T-cell (primary cell): ENCODE measurements at places on chromosomes 4 and X.
A peak's percentile ranks its signal among the peaks of the same experiment; 100 is the strongest.

- no peak for DNase-seq
- H3K27me3 ChIP-seq, result no peaks in the 10 kb centered on the region
- peaks cover 2% of the 10 kb centered on the region for H3K4me1 ChIP-seq
- no peak overlapping the region for H3K4me3 ChIP-seq
- H3K36me3 ChIP-seq, result no peaks in the 10 kb centered on the region
Measured at GRCh38 chr4:15688051-15688450, 6.4 kb downstream of the FAM200B start.

DNA sequence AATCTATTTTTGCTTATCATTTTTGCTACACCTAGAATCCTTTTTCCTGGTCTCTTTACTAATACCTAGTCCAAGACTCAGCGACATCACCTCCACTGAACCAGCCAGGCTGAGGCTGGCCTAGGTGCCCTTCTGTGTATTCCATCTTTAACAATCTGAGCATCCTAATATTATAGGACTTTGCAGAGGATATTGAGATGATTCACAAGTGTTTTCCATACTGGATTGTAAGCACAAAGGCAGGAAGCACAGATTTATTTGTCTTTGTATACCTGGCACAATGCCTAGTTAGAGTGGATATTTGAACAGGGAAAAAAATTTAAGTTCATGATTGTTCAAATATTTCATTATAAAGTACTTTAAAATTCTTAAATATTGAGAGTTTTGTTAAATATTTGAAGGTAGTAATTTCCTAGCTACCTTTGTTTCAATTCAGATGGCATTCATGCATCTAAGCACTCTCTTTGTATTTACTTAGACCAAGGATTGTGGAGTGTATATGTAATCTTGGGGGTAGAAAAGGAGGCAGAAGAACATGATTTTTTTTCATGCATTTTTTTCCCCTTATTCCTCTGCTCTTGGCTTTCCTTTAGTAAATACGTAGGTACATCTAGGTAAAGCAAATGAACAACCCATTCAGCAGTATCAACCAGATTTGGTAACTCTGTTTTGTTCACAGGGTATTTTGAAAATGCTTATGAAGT lies 18.4 kb downstream of the SMARCA5 start:
- DNase-seq, result no peak
- no peaks in the 10 kb centered on the region for H3K27me3 ChIP-seq
- no peaks in the 10 kb centered on the region for H3K4me1 ChIP-seq
- no peak overlapping the region for H3K27ac ChIP-seq
- peaks cover 91% of the 10 kb centered on the region for H3K36me3 ChIP-seq

- H3K4me1 ChIP-seq, result no peaks in the 10 kb centered on the region
- H3K36me3 ChIP-seq, result no peaks in the 10 kb centered on the region
- H3K27me3 ChIP-seq, result peaks cover 2% of the 10 kb centered on the region
Measured at GRCh38 chr4:138805736-138806135, 209.8 kb upstream of the NOCT start.

- H3K27ac ChIP-seq, result no peak overlapping the region
- H3K36me3 ChIP-seq, result peaks cover 3% of the 10 kb centered on the region
- no peaks in the 10 kb centered on the region for H3K27me3 ChIP-seq
Measured at GRCh38 chrX:47169726-47170515, 23.7 kb upstream of the UBA1 start.

DNA sequence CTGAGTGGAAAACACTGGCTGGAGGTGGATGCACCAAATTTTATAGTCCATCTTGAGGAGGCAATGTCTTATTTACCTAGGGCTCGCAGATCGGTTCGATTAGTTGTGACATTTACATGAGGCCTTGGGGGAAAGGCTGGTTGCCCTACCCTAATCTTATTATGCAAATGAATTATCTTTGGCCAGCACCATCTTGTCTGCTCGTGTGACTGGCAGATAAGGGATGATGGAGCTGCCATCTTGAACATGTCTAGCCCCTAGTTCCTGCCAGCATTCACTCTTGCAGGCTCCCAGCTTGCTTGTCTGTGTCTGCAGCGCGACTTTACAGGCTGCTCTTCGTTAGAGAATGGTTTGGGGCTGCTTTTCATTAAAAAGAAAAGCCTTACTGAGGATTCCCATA lies 61.9 kb downstream of the SEC24B start:
- no peak for DNase-seq
- no peak overlapping the region for H3K4me3 ChIP-seq
- H3K4me1 ChIP-seq, result no peaks in the 10 kb centered on the region
- no peaks in the 10 kb centered on the region for H3K27me3 ChIP-seq

DNA sequence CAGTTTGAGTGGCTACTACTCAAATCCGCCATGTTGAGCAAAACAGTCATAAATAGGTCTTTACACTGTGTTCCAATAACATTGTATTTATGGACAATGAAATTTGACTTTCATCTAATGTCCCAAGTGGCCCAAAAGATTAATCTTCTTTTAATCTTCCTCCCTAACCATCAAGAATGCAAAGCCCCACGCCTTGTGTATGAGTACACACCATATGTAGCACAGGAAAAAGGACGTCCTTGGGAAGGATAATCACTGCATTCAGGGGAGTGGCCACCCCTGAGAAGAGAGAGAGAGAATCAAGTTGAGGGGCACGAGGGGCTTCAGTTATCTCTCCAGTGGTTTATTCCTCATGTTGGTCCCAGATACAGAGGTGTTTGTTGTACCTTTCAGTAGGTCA lies 33.1 kb downstream of the RBM47 start:
- no peaks in the 10 kb centered on the region for H3K36me3 ChIP-seq
- H3K27ac ChIP-seq, result no peak overlapping the region
- no peaks in the 10 kb centered on the region for H3K27me3 ChIP-seq
- no peak overlapping the region for H3K4me3 ChIP-seq
- no peaks in the 10 kb centered on the region for H3K4me1 ChIP-seq

DNA sequence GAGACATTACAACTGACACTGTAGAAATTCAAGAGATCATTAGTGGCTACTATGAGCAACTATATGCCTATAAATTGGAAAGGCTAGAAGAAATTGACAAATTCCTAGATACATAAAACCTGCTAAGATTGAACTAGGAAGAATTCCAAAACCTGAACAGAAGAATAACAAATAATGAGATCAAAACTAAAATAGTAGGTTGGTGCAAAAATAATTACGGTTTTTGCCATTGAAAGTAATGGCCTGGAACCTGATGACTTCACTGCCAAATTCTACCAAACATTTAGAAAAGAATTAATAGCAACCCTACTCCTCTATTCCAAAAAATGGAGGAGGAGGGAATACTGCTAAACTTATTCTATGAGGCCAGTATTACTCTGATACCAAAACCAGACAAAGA lies 824.9 kb downstream of the KLHL13 start:
- DNase-seq, result no peak
- H3K4me3 ChIP-seq, result no peak overlapping the region
- H3K27me3 ChIP-seq, result no peaks in the 10 kb centered on the region
- H3K27ac ChIP-seq, result no peak overlapping the region

- H3K4me1 ChIP-seq, result no peaks in the 10 kb centered on the region
- no peak overlapping the region for H3K4me3 ChIP-seq
- DNase-seq, result no peak
Measured at GRCh38 chr4:10074767-10075105, 41.9 kb downstream of the WDR1 start.

DNA sequence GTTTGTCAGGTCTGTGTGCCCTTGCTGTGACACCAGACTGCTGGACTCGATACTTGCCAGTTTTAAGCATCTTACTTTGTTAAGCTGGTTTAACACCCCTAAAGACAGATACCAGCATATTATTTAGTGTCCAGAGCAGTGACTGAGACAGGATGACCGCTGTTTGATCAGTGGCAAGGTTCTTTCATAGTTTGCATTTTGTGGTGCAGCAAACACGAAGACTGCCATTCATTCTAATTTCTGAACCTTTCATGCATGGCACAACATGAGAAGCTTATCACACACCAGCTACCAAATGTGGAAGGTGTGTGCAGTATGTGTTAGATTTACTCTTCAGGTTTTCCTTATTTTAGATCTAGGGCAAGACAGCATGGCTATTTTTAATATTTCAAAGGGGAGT lies 28.2 kb downstream of the JADE1 start:
- no peak for DNase-seq
- H3K27ac ChIP-seq, result no peak overlapping the region
- no peak overlapping the region for H3K4me3 ChIP-seq
- peaks cover 14% of the 10 kb centered on the region for H3K4me1 ChIP-seq
- no peaks in the 10 kb centered on the region for H3K27me3 ChIP-seq
- H3K36me3 ChIP-seq, result peaks cover 35% of the 10 kb centered on the region

GRCh38 chr4:16827045-16827444 lies 71.4 kb downstream of the LDB2 start:
- H3K36me3 ChIP-seq, result no peaks in the 10 kb centered on the region
- no peak for DNase-seq
- no peaks in the 10 kb centered on the region for H3K27me3 ChIP-seq
- H3K4me3 ChIP-seq, result no peak overlapping the region
- H3K4me1 ChIP-seq, result no peaks in the 10 kb centered on the region

DNA sequence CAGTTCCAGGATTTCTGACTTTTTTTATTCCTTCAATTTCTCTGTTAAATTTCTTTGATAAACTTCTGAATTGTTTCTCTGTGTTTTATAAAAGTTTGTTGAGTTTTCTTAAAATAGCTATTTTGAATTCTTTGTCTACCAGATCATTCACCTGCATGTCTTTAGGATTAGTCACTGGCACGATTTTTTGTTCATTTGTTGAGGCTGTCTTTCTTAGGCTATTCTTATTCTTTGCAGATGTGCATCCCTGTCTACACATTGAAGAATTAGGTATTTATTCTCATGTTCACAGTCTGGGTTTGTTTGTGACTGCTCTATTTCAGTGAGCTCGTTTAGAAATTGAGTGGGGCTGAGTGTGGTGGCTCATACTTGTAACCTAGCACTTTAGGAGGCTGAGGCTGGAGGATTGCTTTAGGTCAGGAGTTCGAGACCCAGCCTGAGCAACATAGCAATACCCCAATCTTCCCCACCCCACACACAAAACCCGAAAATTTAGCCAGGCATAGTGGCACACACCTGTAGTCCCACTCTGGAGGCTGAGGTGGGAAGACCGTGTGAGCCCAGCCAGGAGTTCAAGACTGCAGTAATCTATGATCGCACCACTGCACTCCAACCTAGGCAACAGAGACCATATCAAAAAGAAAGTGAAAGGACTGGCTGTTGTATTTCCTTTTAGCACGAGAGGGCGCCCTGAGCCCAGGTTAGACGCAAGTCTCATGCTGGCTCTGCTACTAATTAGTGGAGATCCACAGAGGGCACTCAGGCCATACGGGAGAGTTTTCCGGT lies 42.0 kb downstream of the F8 start:
- H3K27ac ChIP-seq, result peak overlapping the region; percentile 43
- H3K4me1 ChIP-seq, result peaks cover 8% of the 10 kb centered on the region
- no peaks in the 10 kb centered on the region for H3K27me3 ChIP-seq

DNA sequence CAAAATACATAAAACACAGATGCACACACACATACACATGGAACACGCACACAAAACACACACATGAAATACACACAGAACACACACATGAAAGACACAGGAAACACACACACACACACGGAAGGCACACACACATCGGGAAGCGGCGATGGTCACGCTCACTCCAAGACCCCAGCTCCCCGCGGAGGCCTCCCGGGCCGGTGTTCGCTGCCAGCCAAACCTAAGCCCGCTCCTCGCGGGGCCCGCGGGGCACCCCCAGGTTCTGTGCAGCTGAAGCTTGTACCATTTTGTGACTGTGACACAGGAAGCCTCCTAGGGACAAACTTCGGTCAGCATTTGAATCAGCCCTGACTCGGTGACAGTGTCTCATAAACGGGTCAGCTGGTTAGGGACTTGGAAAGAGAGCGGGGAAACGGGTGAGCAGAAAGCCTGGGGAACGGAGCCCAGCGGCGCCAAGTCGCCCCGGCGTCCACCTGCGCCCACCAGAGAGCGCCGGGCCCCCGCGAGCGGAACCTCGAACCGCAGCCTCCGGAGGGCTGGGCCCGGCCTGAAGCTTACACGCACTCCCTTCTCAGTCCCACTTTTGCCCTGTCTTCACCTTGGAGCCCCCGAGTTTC lies 32.1 kb downstream of the F11 start:
- H3K36me3 ChIP-seq, result no peaks in the 10 kb centered on the region
- H3K27me3 ChIP-seq, result peaks cover 7% of the 10 kb centered on the region
- H3K4me1 ChIP-seq, result peaks cover 3% of the 10 kb centered on the region
- no peak for DNase-seq

- no peaks in the 10 kb centered on the region for H3K27me3 ChIP-seq
- no peak overlapping the region for H3K27ac ChIP-seq
- no peaks in the 10 kb centered on the region for H3K36me3 ChIP-seq
- DNase-seq, result no peak
- no peaks in the 10 kb centered on the region for H3K4me1 ChIP-seq
Measured at GRCh38 chr4:150540959-150541360, 41.0 kb upstream of the MAB21L2 start.

DNA sequence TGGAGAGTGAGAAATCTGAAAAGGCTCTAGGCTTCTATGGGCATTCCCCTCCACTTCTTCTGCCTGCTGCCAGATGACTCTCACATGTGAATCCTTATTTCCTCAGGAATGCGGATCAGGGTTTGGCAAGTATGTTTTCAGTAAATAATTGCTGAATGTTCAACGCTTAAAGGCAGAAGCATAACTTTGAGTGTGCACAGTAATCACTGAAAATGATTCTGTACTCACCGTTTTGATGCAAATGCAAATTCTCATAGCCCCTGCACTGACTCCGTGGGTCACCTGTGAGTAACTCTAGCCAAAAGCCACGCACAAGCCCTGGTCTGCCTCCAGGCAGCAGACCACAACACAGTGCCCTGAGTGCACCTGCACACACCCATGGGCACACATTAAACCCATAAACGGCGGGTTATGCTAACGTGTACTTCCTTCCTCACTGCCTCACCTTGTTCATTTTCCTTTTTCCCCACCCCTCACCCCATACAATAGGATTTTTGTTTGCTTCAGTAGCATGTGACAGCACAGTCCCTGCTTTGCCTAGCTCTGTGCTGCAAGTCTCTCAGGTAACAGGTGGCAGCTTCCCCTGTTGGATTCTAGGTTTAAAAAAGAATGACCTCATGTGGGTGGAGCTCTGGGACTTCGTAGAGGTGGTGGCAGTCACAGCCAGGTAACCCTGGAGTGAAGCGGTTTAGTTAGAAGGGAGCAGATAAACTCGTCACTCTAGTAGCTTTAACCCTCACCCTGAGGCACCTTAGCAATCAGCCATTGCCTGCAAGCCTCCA lies at the start of gene ARHGEF38:
Gene ARHGEF38, plus strand, starts transcription at position 656 of the 782 bp plus-strand sequence. CDS start 146 bp downstream, outside the sequence.
- H3K4me1 ChIP-seq, result peaks cover 6% of the 10 kb centered on the region
- H3K36me3 ChIP-seq, result no peaks in the 10 kb centered on the region
- no peak for DNase-seq
- no peak within 1 kb of the TSS for H3K27ac ChIP-seq

DNA sequence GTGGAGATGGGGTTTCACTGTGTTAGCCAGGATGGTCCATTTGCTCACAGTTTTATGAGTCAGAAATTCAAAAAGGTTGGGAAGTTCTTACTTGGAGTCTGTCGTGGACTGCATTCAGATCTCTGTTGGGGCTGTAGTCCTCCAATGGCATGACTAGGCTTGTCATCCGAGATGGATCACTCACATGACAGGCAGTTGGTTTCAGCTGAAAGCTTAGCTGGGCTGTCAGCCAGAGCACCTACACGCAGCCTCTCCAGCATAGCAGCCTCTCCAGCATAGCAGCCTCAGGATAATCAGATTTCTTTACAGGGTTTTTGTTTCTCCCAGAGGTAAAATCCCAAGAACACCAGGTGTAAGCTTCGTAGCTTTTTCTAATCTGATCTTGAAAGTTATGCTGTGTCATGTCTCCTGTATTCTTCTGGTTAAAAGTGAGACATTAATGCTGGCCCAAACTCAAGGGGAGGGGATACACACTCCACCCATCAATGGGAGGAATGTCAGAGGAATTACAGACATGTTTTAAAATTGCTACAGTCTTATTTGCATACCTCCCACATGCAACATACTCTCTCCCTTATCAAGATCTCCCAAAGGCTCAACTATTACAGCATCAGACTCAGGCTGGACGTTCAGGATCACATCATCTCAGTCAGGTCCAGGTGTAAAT lies 31.6 kb upstream of the SOD3 start:
- DNase-seq, result no peak
- H3K27me3 ChIP-seq, result no peaks in the 10 kb centered on the region
- H3K36me3 ChIP-seq, result no peaks in the 10 kb centered on the region
- H3K27ac ChIP-seq, result no peak overlapping the region
